ENCODE measurements at places on chromosomes 7 and 10. TPM values are rescaled to one million over a fixed set of nuclear protein-coding genes. Genes with fewer than 3 reads are reported as not detected.

DNA sequence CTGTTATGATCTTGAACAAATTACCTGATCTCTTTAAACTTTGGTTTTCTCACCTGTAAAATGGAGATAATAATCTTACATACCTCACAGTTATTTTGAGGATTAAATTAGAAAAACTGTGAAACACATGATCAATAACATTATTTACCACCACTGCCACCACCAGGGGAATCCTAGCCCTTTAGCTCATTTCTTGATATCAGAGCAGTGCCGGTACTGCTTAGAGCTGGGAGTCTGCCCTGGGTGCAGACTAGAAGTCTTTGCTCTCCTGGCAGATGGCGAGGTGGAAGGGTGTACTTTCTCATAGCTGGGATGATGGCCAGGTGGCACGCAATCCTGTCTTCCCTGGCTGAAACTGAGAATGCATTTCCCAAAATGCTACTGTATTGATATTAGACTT is 12.7 kb upstream of the EFCAB10 start:
- no peak for DNase-seq

PIP gene
- not detected for polyA plus RNA-seq

- no peak for DNase-seq
These were observed 1078.1 kb downstream of the SORCS1 start for GRCh38 chr10:106086391-106086790.

DNA sequence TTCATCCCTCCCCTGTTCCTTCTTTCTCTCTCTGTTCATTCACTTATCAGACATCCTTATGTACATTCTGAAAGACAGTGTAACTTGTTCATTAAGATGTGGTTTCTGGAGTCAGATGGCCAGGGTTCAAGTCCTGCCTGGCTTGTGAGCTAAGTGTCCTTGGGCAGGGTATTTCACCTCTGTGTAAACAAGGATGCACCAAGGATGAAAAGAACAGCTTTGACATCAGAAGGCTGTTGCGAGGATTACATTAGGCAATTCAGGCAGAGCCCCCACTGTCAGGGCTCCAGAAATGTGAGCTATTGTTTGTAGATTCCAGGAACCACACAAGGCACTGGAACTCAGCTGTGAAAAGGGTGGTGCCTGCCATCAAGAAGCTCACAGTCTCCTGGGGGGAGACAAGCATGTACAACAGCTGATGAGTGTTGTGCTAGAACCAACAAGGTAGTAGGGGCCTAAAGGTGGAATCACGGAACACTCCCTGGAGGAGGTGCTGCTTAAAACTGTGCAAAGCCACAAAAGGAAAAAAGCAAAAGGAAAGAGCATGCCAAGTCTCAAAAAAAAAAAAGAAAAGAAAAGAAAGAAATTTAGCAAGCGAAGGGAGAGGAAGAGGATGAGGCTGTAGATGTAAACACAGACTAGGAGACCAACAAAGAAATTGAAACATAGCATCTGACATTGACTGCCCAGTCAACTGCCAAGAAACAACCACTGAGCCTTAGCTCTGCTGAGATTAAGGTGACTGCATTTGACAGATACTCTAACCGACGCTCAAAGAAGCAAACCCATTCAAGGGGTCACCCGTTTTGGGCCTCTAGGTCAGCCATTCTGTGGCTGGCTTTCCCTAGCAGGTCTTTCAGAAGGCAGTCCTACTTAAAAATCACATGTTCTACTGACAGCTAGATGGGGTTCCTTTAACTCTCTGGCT is 12.5 kb downstream of the PDLIM1 start:
- DNase-seq = no peak

- no peak for DNase-seq
These were observed 108.3 kb downstream of the BUB3 start for GRCh38 chr10:123262456-123262855.

VIPR2 gene
- polyA plus RNA-seq = not detected

DNA sequence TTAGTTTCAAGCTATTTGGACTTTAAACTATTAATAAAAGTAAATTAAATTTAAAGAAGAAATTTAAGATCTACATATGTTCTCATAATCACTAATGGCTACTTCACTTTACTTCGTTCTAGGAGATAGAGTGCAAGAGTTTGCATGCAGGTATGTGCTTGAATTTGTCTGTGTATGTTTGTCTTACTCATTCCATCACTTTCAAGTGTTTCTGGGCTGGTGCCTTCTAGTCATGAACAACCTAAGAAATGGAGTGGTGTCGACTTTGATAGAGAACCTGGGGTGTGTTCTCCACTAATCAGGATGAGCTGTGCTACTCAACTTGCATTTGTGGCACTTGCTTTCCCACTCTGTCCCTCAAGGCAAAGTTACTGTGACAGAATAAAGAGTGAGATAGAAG is 169.9 kb downstream of the KCND2 start:
- DNase-seq = no peak

TMEM176A gene
- polyA plus RNA-seq = not detected

DNA sequence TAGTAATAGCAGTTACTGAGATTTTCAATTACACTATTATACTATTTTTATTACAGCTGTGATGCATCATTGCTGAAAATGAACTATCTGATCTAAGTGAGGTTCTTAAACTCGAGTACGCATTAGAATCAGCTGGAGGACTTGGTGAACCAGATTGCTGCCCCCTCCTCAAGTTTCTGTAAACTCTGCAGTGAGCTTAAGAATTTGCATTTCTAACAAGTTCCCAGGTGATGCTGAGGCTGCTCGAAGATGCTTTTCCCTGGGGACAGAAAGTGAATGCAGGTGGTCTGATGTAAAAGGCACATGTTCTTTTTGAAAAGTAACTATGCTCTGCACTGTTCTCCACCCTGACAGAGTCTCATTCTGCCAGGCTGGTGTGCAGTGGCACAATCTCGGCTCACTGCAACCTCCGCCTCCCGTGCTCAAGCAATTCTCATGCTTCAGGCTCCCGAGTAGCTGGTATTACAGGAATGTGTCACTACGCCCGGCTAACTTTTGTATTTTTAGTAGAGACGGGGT is 12.5 kb downstream of the RNF133 start:
- no peak for DNase-seq

DNA sequence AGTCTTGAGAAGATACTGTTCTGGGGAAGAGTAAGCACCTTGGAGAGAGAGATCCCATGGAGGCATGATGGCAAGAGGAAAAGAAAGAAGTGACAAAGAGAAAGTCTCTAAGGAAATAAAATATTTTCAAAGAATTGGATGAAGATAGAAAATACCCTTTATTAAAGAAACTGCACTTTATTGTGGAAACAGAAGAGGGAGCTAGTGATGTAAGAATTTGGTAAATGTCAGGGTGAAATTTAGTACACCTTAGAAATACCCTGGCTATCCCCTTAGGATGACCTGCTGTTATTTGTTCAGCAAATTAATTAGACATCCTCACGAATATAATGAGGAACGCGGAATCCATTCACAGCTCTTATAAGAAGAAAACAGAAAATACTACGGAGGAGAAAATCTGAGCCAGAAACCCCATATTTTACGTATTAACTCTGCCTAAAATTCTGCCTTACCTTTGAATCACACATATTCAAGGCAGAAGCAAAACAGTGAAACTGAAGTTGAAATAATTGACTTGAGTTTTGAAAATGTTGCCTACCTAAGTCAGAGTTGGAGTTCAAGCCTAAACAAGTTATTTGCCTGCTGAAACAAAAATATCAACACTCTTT is 90.7 kb downstream of the TFPI2 start:
- peak; percentile 14 for DNase-seq

SPACDR gene
- 0.33 TPM for polyA plus RNA-seq

GRCh38 chr10:83678850-83679249 is 460.5 kb upstream of the GHITM start:
- DNase-seq = no peak

GRCh38 chr7:55552320-55553023 is 19.8 kb downstream of the VOPP1 start:
- DNase-seq = no peak

GRCh38 chr10:63286340-63286739 is 153.2 kb downstream of the NRBF2 start:
- no peak for DNase-seq

DNA sequence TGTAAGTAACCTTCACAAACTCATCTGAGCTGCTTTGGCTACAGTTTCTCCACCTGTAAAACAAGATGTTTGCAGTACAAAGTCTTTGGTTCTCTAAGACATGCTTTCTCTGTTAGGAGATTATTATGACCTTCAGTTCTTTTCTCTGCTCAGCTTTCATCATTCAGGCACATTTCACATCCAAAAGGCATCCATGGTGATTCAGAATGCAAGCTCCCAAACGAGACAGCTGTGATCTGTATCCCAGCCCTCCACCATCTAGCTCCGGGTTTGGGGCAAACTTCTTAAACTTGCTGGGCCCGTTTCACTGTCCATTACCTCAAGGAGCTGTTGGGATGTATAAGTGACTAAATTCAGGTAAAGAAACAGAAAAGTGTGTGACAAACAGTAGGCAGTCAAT is 95.8 kb upstream of the COL1A2 start:
- no peak for DNase-seq

DNA sequence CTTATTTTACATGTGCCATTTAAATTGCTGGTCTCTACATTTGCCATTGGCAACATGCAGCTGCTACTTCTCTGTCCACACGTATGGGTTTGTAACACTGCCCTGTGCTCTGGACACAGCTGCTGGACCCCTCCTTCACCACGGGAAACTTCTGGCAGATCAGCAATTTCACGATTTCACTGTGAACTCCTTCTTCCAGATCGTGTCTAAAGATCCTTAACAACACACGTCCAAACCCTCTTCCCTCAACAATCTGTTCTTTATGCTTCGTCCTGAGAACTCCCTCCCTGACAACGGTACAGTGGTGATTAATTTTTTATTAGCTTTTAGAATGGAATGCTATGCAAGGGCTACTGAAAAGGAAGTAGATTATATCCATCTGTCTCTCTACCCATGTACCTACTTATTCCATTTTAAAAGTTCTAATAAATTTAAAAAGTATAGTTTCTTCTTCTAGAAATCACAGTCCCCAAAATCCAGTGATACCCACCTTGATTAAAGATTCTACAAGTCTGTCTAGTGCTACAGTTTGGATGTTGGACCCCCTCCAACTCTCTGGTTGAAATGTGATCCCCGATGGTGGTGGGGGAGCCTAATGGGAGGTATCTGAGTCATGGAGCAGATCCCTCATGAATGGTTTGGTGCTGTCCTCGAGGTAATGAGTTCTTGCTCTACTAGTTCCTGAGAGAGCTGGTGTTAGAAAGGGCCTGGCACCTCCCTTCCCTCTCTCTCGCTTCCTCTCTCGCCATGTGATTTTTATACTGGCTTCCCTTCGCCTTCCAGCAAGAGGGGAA is 81.0 kb downstream of the KIAA1549 start:
- no peak for DNase-seq

SLC37A3 gene
- polyA plus RNA-seq = 30.0 TPM

DNA sequence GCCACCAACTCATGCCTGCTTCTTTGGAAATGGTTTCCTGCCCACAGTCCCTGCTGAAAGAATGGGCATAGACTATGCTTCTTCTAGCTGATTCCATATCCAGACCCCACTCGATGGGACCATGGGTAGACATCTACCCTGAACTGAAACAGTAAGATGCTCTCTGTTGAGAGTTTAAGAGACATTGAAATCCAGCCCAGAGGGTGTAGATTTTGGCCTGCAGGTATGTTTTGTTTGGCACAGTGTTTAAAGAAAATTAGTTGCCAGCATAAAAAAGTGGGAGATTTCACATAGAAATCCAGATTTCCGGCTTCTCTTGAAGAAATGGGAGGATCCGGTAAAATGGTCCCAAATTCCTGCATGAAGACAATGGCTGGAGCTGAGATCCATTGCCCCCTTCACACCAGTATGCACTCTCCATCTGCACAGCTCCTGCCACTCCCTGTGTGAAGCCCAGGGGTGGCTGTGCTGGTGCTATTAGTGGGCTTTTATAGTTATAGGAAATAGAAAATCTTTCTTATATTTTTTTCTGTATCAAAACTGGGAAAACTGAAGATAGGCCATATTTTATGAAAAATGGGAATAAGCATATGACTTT is 218.1 kb downstream of the PTEN start:
- no peak for DNase-seq

DNA sequence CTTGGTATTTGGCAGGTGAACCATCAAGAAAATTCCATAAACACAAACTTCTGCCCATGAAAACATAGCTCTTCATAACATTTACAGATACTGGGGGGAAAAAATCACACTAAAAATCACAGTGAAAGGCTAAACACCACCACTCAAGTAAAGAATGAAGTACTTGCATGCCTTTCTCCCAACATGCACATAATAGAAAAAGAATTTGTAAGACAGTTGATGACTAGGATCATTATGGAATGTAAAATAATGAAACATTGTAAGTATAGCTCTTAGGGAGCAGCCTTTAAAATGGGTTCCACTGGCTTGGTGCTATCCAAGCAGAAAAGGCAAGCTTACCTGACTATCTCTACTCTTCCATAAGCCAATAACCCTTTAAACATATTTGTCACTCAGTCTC is 299.9 kb upstream of the LRRN3 start:
- no peak for DNase-seq

CRYGN gene
- polyA plus RNA-seq = not detected

DNA sequence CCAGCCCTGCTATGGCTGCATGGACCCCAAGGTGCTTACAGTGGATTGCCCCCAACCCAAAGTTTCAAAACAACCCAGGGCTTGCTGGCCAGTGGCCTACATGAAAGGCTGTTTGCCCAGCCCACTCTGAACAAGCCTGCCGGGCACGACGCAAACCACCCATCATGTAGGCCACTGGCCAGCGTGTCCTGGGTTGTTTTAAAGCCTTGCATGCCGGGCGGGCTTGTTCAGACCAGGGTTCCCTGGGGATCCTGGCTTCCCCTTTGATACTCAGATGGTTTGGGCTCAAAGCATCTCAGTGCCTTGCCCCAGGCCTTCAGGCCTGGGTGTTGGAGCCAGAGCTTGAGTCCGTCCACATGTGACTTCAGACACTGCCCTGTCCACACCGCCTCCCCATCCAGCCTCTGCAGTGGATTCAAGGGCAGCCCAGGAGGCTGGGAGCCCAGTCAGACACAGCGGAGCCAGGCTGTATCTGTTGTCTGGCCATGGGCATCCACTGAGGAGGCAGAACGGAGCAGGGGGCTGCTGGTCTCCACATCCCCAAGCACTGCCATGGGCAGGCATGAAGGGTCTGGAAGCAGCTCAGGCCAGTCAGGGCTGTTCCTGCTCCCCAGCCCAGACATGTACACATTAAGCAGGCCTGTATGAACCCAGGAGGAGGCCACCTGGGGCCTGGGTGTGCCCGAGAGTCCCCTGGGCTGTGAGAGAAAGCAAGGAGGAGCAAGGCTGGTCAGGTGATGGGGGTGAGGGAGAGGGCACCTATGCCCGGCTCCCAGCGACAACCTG is 4.0 kb upstream of the ADIRF start:
- no peak for DNase-seq

SPDYE17 gene
- polyA plus RNA-seq = not detected

GRCh38 chr7:108468246-108468645 is 12.0 kb upstream of the NRCAM start:
- DNase-seq = no peak

ASZ1 gene
- polyA plus RNA-seq = not detected
